GM12865 (cell line): ENCODE measurements at places on chromosomes 6 and 20.
A peak's percentile ranks its signal among the peaks of the same experiment; 100 is the strongest.

DNA sequence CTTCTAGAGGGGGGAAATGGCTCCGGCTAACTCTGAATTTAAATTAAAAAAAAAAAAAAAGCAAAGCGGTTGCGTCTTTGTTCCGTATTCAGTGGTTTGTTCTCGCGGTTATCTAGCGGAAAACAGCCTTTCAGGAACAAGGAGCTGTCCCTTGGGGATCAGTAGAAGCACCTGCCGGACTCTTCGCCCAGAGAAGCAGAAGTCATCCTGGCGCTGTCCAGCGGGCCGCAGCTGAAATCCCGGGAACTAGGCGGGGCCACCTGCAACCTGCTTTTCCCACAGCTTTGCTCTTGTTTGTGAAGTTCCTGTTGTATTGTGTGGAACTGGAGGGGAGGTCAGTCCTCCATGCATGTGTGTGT lies 43.9 kb upstream of the GJE1 start:
- no peak for DNase-seq

DNA sequence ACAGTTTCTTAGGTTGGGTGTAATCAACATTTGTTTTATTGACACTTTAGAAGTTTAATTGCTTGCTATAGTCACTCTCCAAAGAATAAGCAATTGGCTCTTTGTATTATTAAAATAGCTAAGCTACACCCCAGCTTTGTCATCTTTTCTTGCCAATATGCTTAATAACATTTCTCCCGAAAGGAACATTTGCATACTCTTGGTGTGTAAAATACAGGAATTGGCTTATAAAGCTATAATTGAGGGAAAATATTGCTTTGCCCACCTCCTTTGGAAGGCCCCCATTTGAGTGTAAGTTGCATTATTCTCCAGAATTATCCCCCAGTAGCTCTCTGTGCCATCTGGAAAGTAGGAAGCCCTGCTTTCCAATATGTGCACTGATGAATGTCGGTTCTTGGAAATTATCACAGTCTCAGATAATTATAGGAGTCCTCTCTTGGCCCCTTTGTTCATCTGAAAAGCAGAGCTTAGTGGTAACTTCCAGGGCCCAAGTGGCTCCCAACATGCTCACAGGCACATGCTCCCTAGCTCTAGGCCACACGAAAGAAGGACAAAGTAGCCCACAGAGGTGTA lies 92.4 kb upstream of the B3GAT2 start:
- no peak for DNase-seq

GRCh38 chr6:163301726-163302635 lies 112.5 kb upstream of the QKI start:
- no peak for DNase-seq

DNA sequence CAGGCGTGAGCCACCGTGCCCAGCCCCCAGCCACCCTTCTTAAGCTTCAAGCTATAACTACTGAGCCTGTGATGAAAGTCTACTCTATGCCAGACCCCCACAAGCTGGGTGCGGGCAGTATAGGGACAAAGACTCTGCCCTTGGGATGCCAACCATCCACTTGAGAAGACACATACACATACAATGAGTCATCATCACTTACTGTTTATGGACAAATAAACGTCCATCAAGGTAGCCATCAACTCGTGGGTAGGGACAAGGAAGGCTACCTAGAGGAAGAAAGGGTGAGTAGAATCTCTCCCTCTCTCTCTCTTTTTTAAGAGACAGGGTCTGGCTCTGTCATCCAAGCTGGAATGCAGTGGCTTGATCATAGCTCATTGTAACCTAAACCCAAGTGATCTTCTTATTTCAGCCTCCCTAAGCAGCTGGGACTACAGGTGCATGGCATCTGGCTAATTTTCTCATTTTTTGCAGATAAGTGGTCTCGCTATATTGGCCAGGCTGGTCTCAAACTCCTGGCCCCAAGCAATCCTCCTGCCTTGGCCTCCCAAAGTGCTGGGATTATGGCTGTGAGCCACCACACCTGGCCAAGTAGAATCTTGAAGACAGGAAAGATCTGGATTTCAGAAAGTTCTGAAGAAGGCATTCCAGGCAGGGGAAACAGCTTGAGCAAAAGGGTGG lies 2.6 kb upstream of the TP53INP2 start:
- DNase-seq: no peak

DNA sequence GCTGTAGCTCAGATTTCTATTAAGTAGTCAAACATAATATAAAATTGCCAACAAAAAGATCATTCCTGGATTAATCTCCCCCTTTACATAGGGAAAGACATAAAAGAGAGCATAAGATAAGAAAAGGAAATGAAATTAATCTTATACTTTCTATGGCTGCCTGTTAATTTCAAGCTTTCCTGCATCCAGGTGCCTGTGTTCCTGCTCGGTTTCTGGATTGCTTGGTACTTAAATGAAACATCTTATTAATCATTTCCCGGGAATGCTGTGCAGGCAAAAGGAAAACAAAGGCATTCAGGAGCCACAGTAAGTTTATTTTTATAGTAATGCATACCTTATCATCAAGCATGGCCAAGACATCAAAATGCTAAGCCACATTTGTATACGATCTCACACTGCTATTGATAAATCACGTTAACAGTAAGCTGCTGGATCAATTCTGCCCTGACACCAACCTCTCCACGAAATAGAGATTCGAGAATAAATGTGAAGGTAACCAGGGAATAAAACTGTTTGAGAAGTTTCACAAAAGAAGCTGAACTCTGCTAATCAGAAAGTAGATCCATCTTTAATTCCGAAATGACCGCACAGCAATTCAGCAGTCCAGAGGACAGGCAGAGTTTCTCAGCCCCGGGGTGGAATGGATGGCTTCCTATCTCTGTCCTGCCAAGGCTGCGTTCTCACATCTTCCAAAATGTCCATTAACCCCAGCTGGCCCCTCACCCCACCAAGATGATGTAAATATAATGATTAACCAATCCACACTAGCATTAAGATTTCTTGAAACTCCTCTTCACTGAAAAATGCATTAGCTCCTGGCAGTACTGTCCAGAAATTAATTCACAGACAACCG lies 32.6 kb upstream of the APCDD1L start:
- DNase-seq: no peak

DNA sequence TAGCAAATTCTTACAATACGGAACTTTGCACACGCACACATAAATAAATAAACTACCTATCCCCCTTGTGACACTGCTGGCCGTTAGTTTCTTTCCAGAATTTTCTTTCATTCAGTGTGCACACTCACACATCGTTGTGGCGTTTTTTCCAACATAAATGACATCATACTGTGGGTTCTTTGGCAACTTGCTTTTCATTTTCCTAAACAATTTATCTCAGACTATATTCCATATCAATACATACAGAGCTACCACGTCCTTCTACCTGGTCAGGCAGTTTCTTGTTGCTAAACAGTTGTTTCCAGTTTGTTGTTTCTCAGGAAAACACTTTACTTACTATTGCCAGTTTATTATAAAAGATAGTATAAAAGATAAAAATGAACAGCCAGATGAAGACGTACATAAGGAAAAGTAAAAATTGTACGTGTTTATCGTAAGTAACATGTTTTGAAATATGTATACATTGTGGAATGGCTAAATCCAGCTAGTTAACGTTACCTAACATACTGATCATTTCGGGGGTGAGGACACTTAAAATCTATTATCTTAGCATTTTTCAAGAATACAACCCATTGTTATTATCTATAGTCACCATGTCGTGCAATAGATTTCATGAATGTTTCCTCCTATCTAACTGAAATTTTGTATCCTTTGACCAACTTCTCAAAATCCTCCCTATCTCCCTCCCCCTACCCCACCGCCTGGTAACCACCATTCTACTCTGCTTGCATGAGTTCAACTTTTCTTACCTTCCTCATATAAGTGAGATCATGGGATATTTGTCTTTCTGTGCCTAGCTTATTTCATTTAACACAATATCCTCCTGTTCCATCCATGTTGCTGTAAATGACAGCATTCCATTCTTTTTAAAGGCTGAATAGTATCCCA lies 1.2 kb upstream of the TP53RK start:
- no peak for DNase-seq

GRCh38 chr20:63367446-63368055 lies 6.4 kb upstream of the CHRNA4 start:
- DNase-seq: no peak

DNA sequence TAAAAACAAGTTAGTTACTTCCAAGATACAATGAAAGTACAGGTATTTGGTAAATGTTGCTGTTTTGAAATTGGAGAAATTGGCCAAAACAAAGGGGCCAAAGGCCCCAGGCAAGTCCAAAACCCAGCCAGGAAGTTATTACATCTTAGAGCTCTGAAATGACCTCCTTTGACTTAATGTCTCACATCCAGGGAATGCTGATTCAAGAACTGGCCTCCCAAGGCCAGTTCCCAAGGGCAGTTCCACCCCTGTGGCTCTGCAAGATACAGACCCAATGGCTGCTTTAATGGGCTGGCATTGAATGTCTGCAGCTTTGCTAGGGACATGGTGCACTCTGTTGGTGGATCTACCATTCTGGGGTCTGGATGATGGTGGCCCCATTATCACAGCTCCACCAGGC lies 217.3 kb upstream of the FKBP1C start:
- DNase-seq: no peak

- DNase-seq: no peak
Measured at GRCh38 chr6:83518816-83519480, 6.6 kb downstream of the PRSS35 start.

GRCh38 chr6:365835-366234 lies 25.7 kb upstream of the IRF4 start:
- no peak for DNase-seq

DNA sequence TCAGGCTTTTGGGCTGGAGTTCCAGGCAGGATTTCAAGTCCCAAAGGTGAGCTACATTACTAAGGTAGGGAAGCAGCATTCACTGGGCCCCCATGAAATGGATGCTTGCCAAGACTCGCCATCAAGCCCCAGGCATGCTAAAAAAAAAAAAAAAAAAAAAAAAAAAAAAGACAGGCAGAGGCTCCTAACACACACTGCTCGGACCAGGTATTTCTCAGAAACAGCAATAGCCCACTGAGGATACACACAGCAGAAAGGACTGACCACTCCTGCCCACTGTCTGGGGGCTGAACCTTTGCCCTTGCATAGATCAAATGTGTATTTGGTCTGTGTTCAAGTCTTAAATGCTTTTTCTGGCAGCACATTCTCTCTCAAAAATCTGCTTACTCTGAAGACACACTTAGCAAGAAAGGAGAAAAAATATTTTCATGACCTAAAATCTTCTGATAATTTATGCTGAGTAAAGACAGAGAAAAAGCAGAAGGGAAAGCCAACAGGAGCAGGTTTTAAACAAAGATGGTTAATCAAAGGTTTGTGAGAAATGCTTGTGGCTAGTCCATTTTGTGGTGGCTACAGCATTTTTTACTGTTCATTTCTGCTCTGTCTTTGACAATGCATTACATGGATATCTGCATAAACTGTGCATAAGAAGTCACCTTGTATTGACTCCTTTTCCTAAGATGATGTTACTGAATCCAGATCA lies 37.9 kb upstream of the BEND6 start:
- peak; percentile 22 for DNase-seq

DNA sequence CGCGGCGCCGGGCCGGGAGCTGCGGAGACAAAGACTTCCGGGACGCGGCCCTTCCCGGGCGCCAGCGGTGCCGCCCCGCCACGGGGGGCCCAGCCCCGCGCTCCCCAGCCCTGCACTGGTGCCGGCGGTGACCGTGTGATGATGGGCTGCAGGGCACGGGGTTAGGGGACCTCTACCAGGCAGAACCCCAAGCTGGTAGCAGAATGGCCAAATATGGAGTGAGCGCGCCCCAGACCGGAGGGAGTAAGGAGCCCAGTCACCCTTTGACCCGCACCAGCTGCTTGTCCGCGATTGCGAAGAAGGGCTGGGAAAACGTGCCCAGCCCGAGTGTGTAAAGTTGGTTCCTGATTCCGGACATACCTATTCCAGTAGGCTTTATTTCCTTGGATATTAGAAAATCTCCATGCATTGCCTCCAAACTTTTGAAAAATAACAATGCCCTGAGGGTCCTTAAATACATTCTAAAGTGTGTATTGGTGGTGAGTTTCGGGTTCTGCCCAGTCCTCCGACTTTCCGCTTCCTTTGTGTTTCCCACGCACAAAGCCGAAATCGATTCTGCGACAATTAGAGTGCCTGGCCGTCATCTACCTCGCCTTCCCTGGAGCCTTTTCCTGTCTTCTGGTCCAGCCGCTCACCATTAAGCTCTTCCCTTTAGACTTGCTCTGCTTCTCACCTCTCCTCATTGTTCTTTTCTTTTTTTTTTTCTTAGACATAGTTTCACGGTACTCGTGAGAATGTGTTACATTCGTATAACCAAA lies 1.1 kb downstream of the ABRACL start:
- peak; percentile 69 for DNase-seq

DNA sequence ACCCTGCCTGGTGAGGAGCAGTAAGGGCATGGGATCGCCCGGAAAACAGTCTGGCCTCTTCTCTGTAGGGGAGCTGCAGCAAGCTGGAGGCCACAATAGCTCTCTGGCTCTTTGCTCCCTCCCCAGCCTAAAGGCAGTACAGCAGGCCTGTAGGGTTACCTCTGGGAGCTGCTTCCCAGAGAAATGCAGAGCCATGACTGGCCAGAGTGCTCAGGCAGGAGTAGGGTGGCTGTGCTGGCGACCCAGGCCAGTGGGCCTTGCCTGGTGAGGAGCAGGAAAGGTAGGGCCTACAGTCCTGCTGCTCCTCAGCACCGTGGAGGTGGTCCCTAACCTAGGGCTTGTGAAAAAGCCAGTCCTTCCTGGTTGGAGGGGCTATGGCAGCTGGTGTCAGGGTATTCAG lies 129.9 kb upstream of the CHD6 start:
- no peak for DNase-seq

DNA sequence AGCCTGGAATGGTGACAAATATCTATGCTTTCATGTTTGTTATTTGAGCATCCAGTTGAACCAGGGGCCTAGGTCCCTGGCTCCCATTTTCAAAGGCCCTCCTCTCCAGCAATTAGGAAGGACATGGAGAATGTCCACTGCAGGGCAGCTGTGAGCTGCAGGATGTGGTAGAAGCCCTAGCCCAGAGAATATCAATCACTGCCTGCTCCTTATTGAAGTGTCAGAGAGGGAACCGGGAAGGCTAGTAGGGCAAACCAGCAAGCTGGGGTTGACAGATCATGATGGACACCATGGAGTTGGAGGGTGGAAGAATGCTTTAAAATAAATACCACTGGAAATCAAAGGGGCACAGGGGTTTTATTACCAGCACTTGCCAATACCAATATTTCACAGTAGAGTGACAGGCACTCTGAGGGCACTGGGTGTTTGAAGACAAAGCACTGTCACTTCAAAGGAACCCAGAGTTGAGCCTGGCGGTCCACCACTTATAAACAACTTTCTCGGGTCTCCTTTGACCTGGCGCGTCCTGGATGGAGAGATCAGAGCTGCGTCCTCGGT lies 47.7 kb downstream of the ZNF831 start:
- no peak for DNase-seq
